ENCODE measurements at places on chromosomes 7 and 10. TPM values are rescaled to one million over a fixed set of nuclear protein-coding genes. Genes with fewer than 3 reads are reported as not detected.

The CYP26C1 gene
- 0.19 TPM for total RNA-seq

The ZNF282 gene
- total RNA-seq: 26.8 TPM

The PALD1 gene
- 2.4 TPM for total RNA-seq

The DENND2A gene
- total RNA-seq: not detected

The MCM10 gene
- total RNA-seq: 0.15 TPM

The CPSF4 gene
- 63.2 TPM for total RNA-seq

The CNPY4 gene
- 16.8 TPM for total RNA-seq

The GPR26 gene
- total RNA-seq: not detected

The STOX1 gene
- total RNA-seq: 0.57 TPM

The MKLN1 gene
- 73.6 TPM for total RNA-seq

The PDE6C gene
- total RNA-seq: not detected

The VGF gene
- 0.17 TPM for total RNA-seq

The WBP1L gene
- total RNA-seq: 44.3 TPM

The LEP gene
- not detected for total RNA-seq

The NEBL gene
- not detected for total RNA-seq

The GIMAP1 gene
- total RNA-seq: 0.30 TPM

The FGFR2 gene
- total RNA-seq: not detected

The FFAR4 gene
- not detected for total RNA-seq

The SLC26A3 gene
- total RNA-seq: not detected

The ARPC1A gene
- total RNA-seq: 47.8 TPM

The PARD3 gene
- total RNA-seq: not detected

The IDI2 gene
- not detected for total RNA-seq

The CC2D2B gene
- total RNA-seq: 1.2 TPM

The ICA1 gene
- total RNA-seq: not detected

The CAMK1D gene
- 77.3 TPM for total RNA-seq

The CXCL12 gene
- not detected for total RNA-seq

The FAM221A gene
- 10.8 TPM for total RNA-seq

The GIMAP2 gene
- 18.1 TPM for total RNA-seq

The SLC18A2 gene
- total RNA-seq: not detected

The IFT22 gene
- total RNA-seq: 7.3 TPM

Data from B cell (primary cell).